ENCODE measurements at places on chromosomes 7 and 10. TPM values are rescaled to one million over a fixed set of nuclear protein-coding genes. Genes with fewer than 3 reads are reported as not detected.

VWC2 gene
- total RNA-seq = not detected

VENTX gene
- total RNA-seq = not detected

CACNA2D1 gene
- 0.03 TPM for total RNA-seq

DENND11 gene
- 16.1 TPM for total RNA-seq

C10orf62 gene
- total RNA-seq = not detected
